Kidney capillary endothelial cell (primary cell): ENCODE measurements at places on chromosomes 1 and 21.

DNA sequence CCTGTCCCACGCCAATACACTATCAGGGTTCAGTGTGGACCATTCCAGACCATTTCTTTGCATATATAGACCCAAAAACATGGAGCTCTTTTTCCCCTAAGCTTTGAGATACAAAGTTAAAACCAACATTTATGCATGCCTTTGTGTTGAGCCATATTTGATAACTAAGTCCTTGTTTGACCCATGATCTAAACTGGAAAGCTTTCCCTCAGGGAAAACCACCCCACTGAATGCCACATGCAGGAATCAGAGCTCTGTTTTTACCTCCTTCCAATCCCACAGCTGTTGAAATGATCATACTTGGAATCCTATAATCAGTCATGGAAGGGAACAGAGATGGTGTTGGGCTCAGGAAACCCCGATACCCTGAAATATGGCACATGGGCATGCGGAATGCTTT is 14.8 kb upstream of the SLC45A1 start:
- DNase-seq: no peak

DNA sequence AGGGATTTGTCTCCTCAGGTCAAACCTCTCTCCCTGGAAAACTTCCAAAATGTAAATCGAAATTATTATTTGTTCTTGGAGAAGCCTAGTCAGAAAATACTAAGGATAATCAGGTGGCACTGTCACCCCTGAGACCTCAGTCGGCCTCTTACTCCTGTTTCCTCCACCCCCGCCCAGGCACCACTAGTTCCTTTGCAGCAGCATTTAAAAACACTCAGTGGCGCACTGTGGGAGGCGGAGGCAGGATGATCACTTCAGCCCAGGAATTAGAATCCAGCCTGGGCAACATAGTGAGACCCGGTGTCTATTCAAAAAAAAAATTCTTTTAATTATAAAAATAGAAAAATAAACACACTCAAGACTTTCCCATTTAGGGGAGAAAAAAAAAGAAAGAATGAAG is 18.0 kb upstream of the IFNAR2 start:
- DNase-seq: no peak

- DNase-seq: no peak
Measured at GRCh38 chr1:3359756-3360440, 94.6 kb upstream of the ARHGEF16 start.

DNA sequence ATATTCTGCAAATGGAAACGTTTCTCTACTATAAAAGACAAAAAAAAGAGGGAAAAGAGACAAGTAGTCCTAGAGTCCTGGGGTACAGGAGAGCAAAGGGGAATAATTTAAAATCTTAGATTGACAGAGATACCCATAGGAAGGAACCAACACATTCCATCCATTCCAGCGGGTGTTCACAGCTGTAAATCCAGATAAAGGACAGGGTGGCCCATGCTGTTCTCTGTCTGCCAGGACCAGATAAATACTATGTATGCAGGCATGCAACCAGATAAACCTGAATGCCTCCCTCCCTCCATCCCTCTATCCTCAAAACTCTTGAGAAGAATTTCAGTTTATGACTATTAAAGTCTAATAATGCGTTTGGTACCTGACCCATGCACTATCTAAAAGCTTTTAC is 131.8 kb downstream of the PTPN14 start:
- no peak for DNase-seq

DNA sequence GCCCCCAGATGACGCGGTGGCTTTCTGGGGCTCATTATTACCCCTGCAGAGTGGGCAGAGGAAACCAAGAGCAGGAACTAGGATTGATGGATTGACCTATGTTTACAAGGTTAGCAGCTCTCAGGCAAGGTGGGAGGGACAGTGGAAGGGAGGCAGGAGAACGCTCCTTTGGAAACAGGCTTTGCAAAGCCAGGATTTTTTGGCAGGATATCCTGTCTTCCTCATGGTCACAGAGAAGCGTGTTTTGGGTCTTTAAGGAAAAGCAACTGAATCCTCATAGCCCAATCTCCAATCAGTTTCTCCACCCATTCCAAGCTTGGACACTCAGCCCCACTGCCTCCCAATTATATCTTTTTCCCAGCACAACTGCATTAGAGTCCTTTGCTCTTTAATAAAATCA is 105.6 kb upstream of the SOD1 start:
- DNase-seq: no peak

DNA sequence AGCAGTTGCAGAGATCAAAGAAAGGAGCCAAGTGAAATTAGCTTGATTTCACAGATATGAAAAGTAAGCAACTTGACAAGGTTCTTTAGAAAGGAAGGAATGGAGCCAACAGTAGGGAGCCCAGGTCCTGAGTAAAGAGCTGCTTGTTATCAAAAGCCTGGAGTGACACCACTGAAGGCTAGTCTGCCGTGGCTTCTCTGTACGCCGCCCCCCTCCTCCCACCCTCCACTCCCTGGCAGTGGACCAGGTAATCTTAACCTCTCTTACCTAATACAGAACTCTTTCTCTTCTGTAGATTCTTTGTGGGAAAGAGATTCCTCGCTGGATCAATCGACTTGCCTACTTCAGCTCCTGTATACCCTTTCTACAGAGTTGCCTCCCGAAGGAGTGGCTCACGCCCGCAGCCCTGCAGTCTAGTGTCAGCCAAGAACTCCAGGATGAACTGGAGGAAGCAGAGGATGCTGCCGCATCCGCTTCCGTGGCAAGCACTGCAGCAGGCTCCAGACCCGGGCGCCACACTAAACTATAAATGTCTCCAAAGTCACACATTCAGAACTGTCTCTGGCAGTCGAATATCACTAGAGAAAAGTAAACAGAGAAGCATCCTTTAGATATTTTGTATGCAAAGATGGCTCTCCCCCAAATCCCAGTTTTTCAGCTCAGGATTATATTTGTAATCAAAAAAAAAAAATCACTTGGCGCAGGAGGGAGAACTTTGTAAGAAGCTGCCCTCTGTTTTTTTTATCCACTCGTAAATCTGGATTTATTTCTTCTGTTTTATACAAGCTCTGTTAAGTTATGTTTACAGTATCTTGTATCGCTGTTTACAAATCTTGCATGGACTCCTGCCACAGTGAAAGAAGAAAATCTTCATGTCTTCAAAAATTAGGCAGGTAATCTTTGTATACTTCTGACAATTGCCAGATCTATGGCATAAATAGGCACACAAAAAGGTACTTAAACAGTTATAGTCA is 52.6 kb downstream of the DESI2 start:
- peak; percentile 22 for DNase-seq

GRCh38 chr1:155174324-155175280 is 953 bp downstream of the TRIM46 start:
- DNase-seq: no peak

- DNase-seq: peak; percentile 75
Measured at GRCh38 chr21:35940074-35940927, 120.0 kb downstream of the SETD4 start.

DNA sequence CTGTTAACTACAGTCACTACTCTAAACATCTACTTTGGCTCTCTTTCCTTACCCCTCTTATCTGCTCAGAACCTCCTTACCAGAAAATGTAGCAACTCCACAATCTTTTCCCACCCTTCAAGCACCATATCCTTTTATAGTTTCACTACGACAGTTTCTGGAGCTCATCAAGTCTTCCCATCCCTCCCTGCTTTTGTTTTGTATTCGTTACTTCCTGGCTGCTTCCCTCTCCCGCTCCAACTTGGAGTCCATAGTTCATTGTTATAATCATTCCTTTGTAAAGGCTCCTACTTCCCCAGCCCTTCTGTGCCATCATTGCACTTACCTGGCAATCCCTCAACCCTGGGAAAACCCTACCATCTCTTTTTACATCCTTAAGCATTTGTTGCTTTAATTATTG is 18.0 kb downstream of the MPZL1 start:
- DNase-seq: no peak

GRCh38 chr1:199089393-199090122 is 450.7 kb downstream of the PTPRC start:
- no peak for DNase-seq
